ENCODE measurements at places on chromosomes 13 and 19.

DNA sequence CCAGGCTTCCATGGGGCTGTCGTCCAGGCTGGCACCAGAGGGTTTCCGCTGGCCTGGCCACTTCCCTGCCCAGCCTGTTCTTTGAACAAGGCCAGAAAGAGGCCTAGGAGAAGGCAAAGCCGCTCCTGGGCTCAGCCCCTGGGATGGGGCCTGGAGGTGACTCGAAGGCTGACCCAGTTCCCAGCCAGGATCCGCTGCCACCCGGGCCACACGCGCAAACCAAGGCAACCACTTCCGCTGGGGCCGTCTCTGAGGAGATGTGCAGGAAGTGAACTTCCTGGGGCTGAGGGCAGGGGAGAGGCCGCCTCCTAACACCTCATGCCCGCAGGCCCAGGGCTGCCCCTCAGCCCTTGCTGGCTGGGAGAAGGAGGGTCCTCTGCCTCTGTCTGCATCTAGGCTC, 15.2 kb downstream of the PLEKHF1 start:
- no peak for DNase-seq

DNA sequence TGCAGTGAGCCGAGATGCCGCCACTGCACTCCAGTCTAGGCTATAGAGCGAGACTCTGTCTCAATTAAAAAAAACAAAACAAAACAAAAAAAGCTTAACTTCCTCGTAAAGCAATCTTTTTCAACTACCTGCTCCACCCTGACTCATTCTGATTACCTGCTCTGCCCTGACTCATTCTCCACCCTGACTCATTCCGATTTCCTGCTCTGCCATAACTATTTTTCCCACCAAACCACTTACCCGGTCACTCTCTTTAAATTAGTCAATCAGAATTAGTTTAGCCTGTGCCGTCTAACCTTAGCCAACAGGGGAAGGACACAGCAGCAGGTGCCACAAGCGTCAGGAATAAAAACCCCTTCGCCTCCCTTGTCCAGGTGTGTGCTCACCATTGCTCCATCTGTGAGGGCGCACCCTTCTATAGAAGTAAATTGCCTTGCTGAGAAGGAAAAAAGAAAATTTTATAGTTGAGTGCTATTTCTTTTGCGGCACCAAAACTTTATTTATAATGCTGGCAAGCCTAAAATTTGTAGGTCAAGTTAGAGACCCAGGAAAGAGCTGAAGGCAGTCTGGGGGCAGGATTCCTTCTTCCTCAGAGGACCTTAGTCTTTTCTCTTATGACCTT, 1.7 kb upstream of the IFT88 start:
- DNase-seq, result no peak

DNA sequence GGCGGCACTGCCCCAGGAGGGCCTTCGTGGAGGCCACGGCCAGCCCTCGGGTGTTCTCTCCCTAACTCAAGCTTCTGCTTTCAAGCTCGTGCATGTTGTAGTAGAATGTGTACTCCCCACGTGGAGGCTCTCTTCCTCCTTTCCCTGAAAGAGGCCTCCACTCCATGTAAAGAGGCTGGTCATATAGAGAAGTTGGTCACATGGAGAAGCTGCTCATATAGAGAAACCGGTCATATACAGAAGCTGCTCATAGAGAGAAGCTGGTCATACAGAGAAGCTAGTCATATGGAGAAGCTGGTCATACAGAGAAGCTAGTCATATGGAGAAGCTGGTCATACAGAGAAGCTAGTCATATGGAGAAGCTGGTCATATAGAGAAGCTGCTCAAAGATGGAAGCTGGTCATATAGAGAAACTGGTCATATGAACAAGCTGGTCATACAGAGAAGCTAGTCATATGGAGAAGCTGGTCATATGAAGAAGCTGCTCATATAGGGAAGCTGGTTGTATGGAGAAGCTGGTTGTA, 152.5 kb downstream of the COL4A1 start:
- no peak for DNase-seq

- no peak for DNase-seq
Measured at GRCh38 chr19:50858886-50859285, 4.2 kb downstream of the KLK3 start.

- no peak for DNase-seq
Measured at GRCh38 chr13:62799038-62799535, 1383.4 kb upstream of the PCDH20 start.

DNA sequence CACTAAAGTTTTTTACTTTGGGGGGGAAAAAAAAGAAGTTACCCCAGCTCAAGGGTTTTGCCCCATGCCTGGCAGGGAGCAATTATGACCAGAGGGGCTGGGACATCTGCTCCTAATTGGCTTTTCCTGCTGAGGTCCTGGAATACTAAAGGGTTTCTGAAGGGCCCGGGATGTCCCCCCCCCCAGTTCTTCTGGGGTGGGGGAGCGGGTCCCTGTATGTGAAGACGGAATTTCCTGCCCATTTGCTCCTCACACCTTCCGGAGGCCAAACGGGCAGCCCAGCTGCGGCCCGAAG, 1.1 kb upstream of the DLL3 start:
- no peak for DNase-seq

DNA sequence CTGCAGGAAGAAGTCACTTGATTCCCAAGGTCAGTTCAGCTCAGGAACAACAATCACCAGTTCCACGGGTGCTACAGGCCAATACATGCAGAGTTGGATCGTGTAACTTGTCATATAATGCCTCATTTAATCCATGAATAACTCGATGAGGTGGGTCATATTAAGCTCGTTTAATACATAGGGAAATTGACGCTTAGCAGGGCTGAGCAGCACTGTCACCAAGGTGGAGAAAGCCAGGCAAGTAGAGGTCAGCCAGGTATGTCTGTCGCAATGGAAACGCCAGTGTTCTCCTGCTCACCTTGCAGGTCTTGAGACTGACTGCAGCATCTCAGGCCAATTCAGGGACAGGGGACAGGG, 52.3 kb downstream of the CCDC70 start:
- no peak for DNase-seq

DNA sequence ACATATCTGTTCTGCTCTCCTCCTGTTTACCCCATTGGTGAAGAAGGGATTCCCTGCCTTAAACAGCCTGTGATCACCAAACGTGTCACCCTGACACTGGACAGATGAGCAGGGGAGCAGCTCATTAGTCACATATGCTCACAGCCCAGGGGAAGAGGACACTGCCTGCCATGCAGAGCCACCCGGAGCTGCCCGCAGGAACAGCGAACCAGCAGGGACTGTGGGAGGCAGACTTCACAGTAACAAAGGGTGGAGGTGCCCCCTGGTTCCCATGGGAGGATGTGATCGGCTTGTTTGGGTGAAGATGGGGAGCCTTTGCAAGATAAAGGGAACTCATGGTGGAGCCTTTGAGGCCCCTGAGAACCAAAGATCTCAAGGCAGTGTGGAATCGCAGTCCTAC, 88.6 kb upstream of the FARP1 start:
- no peak for DNase-seq

GRCh38 chr13:99191900-99192399, 8.7 kb upstream of the UBAC2 start:
- DNase-seq, result no peak

DNA sequence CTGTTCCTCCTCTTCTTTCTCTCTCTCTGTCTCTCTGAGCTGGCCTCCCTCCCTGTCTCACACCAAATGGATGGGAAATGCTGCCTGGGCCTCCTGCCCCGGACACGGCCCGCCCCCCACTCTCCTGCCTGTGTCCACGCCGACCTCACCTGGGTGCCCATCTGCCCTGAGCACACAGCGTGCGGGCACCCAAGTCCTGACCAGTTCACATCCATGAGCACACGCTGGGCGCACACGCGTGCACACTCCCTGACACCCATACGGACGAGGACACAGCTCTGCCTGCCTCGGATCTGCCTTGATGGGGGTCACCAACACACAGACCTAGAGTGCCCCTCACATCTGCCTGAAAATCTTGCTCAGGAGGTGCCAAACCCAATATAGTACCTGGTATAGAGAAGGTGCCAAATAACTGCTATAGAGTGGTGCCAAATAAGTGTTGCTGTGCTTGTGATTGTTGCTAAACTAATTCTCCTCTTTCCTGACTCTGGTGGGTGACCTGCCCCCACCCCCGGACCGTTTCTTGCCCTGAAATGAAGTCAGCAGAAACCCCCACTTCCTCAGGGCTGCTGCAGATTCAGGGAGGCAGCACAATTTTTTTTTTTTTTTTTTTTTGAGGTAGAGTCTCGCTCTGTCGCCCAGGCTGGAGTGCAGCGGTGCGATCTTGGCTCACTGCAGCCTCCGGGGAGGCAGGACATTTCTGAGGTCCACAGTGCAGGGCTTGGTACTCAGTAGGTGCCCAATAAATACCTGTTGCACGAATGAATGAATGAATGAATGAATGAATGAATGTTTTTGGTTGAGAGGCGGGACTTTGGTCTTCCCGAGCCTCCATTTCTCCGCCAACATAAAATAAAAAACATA, 4.6 kb downstream of the NFIC start:
- no peak for DNase-seq

- no peak for DNase-seq
Measured at GRCh38 chr19:1523412-1524286, at the start of gene PLK5. Gene PLK5, plus strand, starts transcription at chr19:1524077. Its CDS starts 2,920 bp downstream, at chr19:1526997.

DNA sequence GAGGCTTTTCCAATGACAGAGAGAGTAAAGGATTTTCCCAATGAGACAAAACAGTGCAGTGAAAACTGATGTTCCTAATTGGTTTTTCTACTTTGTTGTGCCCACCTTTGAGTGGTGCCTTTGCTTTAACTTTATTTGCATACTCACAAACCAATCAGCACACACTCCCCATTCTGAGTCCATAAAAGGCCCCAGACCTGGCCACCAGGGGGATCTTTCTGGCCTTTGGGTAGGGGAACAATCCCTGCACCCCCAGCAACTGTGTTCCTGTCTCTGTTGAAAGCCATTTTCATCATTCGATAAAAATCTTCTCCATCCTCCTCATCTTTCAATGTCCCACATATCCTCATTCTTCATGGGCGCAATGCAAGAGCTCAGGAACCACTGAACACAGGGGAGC, 252.8 kb downstream of the B3GLCT start:
- DNase-seq, result no peak

GRCh38 chr19:920051-920864, 3.1 kb downstream of the KISS1R start:
- no peak for DNase-seq

GRCh38 chr19:16625163-16625958, 2.6 kb downstream of the MED26 start:
- no peak for DNase-seq

GRCh38 chr19:8566855-8567254, 10.4 kb downstream of the MYO1F start:
- DNase-seq, result no peak

GRCh38 chr19:14477418-14478112, 2.4 kb upstream of the PTGER1 start:
- no peak for DNase-seq

GRCh38 chr19:37914908-37915307, 7.9 kb downstream of the SIPA1L3 start:
- DNase-seq, result no peak

DNA sequence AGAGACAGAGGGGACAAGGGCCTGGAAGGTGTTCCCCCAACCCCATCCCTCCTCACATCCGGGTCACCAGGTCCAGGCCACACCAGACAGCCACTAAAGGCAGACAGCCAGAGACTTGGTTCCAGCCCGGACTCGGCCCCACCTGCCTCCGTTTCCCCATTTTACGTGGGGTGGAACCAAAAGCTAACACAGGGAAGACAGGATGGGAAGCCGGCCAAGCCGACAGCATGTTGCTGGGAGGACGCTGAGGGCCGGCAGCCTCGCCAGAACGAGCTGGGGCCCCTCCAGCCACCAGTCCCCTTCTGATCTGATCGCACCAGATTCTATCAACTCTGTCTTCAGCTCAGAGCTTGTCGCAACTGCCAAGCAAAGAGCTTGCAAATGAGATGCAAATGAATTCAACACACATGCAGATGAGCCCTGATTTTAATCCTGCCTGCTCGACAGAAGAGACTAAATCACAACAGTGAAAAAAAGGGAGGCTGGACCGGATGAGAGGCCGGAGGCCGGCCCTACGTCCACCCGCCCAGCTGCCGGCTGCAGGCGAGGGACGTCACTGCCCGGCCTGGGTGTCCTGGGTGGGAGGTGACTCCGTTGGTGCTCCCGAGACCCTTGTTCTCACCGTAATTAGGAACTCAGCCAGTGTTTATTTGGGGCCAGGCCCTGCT, 17.5 kb upstream of the SHC2 start:
- DNase-seq, result peak; percentile 48

- no peak for DNase-seq
Measured at GRCh38 chr13:53052675-53053074, 24.1 kb downstream of the OLFM4 start.

- DNase-seq, result no peak
Measured at GRCh38 chr13:30721936-30722335, 13.4 kb upstream of the ALOX5AP start.

DNA sequence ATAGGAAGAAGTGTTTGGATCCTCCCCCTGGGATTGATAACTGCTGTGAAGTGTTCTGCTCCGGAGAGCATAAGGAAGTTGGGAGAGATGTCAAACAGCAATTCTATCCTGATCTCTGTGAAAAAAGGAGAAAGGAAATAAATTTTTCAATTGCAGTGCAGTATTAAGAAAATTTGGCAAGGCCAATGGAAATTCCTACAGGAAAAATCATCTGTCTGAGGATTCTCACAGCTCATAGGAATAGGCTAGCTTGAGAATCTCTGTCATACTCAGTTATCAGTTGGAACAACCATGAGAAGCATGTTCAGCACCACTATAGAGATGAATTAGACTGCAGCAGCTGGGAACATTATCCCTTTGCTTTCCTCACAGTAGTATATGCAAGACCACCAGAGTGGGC, 1238.9 kb upstream of the MIR17HG start:
- no peak for DNase-seq

DNA sequence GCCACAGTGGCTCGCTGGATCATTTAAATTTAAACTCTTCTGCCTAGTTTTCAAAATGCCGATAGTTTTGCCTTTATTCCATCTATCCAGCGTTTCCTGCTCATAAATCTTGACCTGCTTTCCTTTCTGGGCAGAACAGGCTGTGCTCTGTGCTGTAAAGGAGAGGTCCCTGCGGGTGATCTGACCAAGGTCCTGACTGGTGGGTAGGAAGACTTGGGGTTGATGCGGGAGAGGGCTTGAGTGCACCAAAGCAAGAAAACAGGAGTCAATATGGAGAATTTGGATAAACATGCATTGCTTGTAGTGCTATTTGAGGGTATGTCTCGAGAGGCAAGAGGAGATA, 533.6 kb downstream of the MYO16 start:
- no peak for DNase-seq

DNA sequence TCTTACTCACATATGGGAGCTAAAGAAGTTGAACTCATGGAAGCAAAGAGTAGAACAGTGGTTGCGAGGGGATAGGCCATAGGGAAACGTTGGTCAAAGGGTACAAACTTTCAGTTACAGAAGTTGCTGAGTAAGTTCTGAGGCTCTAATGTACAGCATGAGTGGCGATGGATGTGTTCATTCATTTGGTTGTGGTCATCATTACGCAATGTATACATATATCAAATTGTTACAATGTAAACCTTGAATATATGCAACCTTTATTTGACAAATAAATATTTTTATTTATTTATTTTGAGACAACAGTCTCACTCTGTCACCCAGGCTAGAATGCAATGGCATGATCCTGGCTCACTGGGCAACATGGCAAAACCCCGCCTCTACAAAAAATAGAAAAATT, 38.7 kb downstream of the ZIC5 start:
- DNase-seq, result no peak

- DNase-seq, result peak; percentile 56
Measured at GRCh38 chr19:52343548-52343947, 7.5 kb downstream of the ZNF610 start.

GRCh38 chr19:53545271-53546065, 7.5 kb downstream of the ZNF331 start:
- no peak for DNase-seq

GRCh38 chr19:32866564-32867265, 2.9 kb downstream of the SLC7A9 start:
- DNase-seq, result no peak

GRCh38 chr19:16861834-16862233, 27.0 kb upstream of the F2RL3 start:
- no peak for DNase-seq

- DNase-seq, result no peak
Measured at GRCh38 chr13:85367887-85368286, 431.3 kb downstream of the SLITRK6 start.

Measured in Ammon's horn (tissue), 1 donor.